GM23248 (cell line): ENCODE measurements at places on chromosomes 6 and 20.
A peak's percentile ranks its signal among the peaks of the same experiment; 100 is the strongest.

GRCh38 chr6:116405652-116406356, 35.1 kb downstream of the DSE start:
- no peaks in the 10 kb centered on the region for H3K36me3 ChIP-seq
- H3K4me1 ChIP-seq, result peaks cover 61% of the 10 kb centered on the region
- no peaks in the 10 kb centered on the region for H3K27me3 ChIP-seq

DNA sequence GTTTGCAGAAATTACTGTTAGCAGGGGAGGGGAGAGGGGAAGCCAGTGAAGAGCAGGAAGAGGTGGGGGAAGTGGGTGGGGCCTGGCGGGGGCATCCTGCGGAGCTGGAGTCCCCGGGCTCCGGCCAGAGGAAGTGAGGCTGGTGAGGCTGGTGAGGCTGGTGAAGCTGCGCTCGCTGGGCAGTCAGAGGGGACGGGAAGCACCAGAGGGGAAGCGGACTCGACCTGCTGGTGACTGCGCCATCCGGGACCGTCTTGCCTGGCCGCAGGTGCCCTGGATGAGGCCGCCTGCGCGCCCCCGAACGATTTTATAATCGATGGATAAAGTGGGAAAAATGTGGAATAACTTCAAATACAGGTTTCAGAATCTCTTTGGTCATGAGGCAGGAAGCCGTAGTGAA, 635.3 kb upstream of the MARCKS start:
- H3K27me3 ChIP-seq, result no peaks in the 10 kb centered on the region
- no peak overlapping the region for H3K4me3 ChIP-seq
- H3K27ac ChIP-seq, result no peak overlapping the region
- H3K36me3 ChIP-seq, result no peaks in the 10 kb centered on the region
- DNase-seq, result no peak

DNA sequence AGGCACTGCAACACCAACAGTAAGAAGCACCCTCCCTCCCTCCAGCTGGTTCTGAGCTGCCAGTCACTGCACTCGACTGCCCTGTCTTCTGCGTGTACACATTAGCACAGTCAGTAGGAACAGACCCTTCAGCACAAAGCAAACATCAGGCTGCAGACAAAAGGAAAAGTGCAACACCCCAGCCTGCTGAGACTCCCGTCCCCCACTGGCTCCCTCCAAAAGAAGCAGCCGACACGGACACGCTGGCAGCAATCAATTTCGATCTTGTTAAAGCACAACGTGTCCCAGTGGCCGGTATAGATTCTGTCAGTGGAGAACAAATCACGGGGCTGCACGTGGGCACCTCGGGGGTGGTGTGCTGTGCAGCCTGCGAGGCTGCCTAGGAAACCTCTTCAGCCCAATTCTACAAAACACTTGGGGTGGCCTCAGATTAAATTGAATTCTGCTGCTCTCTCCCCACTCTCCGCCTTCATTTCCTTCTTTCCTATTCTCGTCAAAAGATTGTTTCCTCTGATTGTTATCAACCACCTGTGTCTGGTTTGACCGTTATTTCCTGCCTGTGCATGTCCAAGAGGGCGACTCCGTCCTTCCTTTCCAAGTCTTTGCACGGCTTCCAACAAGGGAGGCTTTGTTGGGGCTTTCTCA, 38.7 kb downstream of the TRAF3IP2 start:
- peak overlapping the region; percentile 79 for H3K27ac ChIP-seq
- no peak overlapping the region for H3K4me3 ChIP-seq
- peaks cover 43% of the 10 kb centered on the region for H3K4me1 ChIP-seq
- DNase-seq, result peak; percentile 27
- H3K36me3 ChIP-seq, result peaks cover 39% of the 10 kb centered on the region
- H3K27me3 ChIP-seq, result no peaks in the 10 kb centered on the region

- no peak overlapping the region for H3K27ac ChIP-seq
- H3K4me3 ChIP-seq, result no peak overlapping the region
- H3K27me3 ChIP-seq, result no peaks in the 10 kb centered on the region
- peak; percentile 63 for DNase-seq
- H3K4me1 ChIP-seq, result peaks cover 52% of the 10 kb centered on the region
- H3K36me3 ChIP-seq, result peaks cover 4% of the 10 kb centered on the region; the same call in 1 of the 2 replicates
Measured at GRCh38 chr6:151440930-151441329, 11.0 kb downstream of the RMND1 start.

DNA sequence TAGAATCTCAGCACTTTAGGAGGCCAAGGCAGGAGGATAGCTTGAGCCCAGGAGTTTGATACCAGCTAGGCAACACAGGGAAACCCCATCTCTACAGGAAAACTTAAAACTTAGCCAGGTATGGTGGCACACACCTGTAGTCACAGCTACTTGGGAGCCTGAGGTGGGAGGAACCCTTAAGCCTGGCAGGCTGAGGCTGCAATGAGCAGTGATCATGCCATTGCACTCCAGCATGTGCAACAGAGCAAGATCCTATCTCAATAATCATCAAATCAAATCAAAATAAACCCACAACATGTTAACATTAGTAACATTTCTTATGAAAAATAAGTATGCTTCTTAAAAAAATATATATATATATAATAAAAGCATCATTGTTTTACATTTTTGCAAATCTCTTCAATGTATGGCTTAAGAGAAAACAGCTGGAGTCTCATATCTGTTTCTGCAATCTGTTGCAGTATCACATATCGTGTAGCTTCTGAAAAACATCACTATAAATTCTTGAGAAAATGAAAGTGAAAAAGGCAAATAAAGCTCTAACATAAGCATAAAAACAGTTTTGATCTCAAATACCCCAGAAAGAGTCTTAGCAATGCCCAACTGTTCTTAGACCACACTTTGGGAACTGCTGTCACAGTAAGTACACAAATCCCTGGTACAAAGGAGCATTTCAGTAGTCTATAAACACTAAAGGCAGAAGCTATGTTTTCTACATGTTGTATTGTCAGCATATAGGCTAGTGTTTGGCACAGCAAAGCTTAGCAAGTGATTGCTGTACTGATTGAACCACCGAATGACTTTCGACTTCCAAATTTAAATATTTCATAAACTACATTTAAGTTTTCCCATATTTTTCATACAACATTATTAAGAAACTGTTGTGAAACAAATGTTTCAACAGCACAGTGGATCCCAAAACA, 8.0 kb downstream of the MMUT start:
- H3K4me3 ChIP-seq, result no peak overlapping the region
- H3K27ac ChIP-seq, result no peak overlapping the region
- no peaks in the 10 kb centered on the region for H3K4me1 ChIP-seq
- no peak for DNase-seq
